Bronchial epithelial cell (primary cell): ENCODE measurements at places on chromosomes 3 and 15. TPM values are rescaled to one million over a fixed set of nuclear protein-coding genes. Genes with fewer than 3 reads are reported as not detected.

The GOLGA6B gene
- not detected in 2 replicates for total RNA-seq

The MAP1A gene
- total RNA-seq: 0.13 and 0.26 TPM in 2 replicates

The ROPN1B gene
- total RNA-seq: 0.13 TPM in 1 of 2 replicates, not detected in the other

The SUSD5 gene
- not detected in 2 replicates for total RNA-seq

The ZKSCAN7 gene
- total RNA-seq: 2.2 and 2.9 TPM in 2 replicates

The POLG gene
- 85.6 and 93.7 TPM in 2 replicates for total RNA-seq

The ZNF80 gene
- not detected in 2 replicates for total RNA-seq

The COX5A gene
- 55.3 and 66.6 TPM in 2 replicates for total RNA-seq

The KBTBD8 gene
- 1.6 and 2.0 TPM in 2 replicates for total RNA-seq

The CRYGS gene
- 0.79 and 1.7 TPM in 2 replicates for total RNA-seq

The MCF2L2 gene
- total RNA-seq: 0.26 TPM in 2 replicates

The DRD3 gene
- not detected in 2 replicates for total RNA-seq
